ENCODE measurements at places on chromosomes 11 and 22.

GRCh38 chr11:86115542-86116385 is 46.9 kb upstream of the PICALM start:
- DNase-seq: no peak

DNA sequence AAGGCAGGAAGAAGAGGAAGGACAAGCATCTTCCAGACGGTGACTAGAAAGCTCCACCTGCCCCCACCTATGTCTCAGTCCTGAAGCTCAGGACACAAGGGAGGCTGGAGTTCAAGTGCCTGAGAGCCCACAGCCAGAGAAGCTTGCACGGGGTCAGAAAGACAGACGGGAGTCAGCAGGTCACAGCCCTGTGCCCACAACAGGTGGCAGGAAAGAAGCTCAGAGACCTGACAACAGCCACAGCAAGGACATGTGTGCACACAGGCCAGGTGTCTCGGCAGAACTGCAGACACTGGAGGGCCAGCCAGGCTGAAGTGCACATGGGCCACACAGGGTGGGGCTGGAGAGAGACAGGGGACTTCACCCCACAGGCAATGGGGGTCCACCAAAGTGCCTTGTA is 37.2 kb upstream of the MOB2 start:
- DNase-seq: no peak

GRCh38 chr11:114044042-114044871 is 15.3 kb upstream of the ZBTB16 start:
- DNase-seq: no peak

DNA sequence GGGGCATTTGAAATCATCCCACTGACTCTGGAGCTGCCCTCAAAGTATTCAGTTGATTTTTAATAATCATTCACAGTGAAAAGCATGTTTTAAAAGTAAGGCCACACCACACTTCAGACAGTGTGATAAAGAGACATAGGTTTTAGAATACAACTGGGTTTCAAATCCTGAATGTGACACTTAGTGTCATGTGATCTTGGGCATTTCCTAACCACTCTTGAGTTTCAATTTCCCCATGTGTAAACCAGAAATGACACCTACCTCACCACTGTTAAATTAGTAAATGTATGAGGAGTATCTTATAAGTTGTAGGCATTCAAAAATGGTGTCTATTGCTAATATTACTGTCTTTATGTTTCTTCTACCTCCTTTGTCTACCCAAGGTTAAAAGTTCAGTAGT is 5.4 kb downstream of the TMEM123 start:
- DNase-seq: no peak

DNA sequence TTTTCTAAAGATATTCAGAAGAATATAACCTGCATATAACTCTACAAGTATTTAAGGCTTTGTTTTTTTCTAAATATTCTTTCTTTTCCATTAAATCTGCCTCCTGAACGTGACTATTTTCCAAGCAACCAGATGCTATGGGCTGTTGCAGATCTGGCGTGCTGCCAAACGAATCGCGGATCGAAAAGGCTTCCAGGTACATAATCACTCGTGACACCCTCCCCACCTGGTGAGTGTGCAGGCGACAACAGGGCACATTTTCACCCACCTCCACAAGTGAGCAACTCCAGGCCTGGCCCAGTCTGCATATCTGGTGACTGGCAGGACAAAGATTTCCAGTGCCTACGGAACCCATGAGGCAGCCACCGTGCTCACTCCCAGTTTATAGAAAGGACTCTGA is 660.1 kb downstream of the OPCML start:
- no peak for DNase-seq

- DNase-seq: no peak
These were observed 3900.6 kb upstream of the OR11H1 start for GRCh38 chr22:11627436-11627797.

GRCh38 chr22:20210473-20211059 is 57.6 kb downstream of the RTN4R start:
- DNase-seq: no peak

DNA sequence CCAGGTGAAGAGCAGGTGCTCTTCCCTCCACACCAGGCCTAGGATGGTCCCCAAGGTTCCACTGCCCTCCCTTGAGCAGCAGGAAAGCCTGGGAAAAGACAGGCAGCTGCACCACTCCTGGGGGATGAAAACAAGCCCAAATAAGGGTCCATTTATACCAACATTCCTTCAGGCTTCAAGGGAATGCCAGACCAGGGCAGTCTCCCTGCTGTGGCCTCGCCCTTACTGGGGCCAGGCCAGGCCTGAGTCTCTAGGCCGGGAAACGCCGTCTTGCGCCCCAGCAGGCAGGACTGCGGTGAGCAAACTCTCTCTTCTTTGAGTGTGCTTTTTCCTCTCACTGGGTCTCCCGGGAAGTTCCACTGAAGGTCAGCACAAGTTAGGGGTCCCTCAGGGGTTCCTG is 443.5 kb downstream of the SOX6 start:
- DNase-seq: no peak

DNA sequence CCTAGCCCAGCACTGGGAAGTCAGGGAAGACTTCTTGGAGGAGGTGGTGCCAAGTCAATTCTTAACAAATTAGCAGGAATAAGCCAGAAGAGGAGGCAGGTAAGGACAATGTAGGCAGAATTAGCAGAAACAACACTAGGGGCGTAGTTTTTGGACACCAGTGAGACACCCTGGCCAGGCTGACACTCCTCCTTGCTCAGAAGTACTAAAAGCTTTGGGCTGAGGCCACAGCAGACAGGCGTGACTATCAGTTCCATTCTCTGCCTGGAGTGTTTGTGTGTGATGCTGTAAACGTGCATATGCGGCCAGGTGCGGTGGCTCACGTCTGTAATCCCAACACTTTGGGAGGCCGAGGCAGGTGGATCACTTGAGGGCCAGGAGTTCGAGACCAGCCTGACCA is 36.0 kb downstream of the PHF21B start:
- no peak for DNase-seq

DNA sequence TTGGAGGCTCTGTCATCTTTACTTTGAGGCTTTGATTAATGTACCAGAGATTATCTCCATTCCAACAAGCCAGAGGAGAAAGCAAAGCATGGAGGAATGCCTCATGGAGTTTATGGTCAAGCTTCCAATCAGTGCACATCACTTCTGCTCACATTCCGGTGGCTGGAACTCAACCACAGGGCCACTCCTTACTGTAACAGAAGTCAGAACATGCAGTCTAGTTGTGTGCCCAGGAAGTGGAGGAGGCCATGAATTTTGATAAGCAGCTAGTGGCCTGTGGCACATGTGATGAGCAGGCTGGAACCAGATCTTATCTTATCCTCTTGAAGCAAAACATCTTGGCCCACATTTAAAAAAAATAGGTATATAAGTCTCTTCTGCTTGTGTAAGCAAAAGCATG is 258.9 kb upstream of the ARHGAP20 start:
- no peak for DNase-seq

- DNase-seq: no peak
These were observed 7.6 kb upstream of the GALNT18 start for GRCh38 chr11:11629368-11629767.

- DNase-seq: peak; percentile 92
These were observed at the start of gene HIPK3 for GRCh38 chr11:33257160-33257896. Gene HIPK3, plus strand, starts transcription at chr11:33257381.

GRCh38 chr11:66130978-66131377 is 60.9 kb downstream of the PACS1 start:
- DNase-seq: no peak

DNA sequence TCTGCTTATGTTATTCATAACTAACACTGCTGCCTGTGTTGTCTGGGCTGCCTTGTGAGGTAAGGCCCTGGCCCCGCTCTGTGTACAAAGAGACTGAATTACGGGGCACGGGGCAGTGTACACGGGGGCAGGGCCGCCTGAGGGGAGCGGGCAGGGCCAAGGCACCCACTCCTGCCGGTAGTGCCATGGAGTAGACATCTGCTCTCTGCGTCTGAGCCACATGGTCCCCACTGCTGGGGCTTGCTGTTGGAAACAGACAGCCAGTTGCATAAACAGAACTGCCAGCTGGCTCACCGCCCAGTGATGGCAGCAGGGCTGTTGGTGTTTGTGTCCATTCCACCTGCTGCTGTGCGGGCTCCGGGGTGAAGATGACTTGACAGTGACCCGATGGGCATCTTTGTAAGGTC is 19.8 kb downstream of the FAM118A start:
- no peak for DNase-seq

GRCh38 chr11:82854242-82854641 is 46.0 kb downstream of the PRCP start:
- no peak for DNase-seq

DNA sequence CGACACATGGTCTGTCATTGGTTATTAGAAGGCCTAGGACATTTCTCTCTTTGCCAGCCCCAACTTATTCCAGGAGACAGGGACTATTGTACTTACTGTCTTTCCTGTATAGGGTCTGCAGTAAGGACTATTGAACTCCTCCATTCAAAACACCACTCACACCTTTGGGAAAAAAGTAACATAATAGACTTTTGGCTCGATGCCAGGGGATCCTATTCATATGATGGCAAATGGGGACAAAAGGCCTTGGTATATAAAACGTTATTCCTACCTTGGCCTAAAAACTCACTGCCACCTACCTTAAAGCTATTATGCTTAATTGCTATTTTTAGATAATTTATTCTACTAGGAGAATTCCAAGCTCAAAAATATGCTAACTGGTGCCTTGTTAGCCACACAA is 6.3 kb upstream of the NDUFC2 start:
- no peak for DNase-seq

- no peak for DNase-seq
These were observed 12.5 kb downstream of the LRP4 start for GRCh38 chr11:46905806-46906205.

- no peak for DNase-seq
These were observed 57.7 kb downstream of the TRAF6 start for GRCh38 chr11:36452236-36452940.

- no peak for DNase-seq
These were observed 533.3 kb downstream of the OPCML start for GRCh38 chr11:132999031-132999430.

- no peak for DNase-seq
These were observed 71.7 kb downstream of the AMBRA1 start for GRCh38 chr11:46521961-46522681.

GRCh38 chr11:84720706-84721402 is 906.3 kb downstream of the DLG2 start:
- peak; percentile 67 for DNase-seq

- DNase-seq: no peak
These were observed 48.7 kb upstream of the CADM1 start for GRCh38 chr11:115552773-115553438.

- no peak for DNase-seq
These were observed 269.4 kb downstream of the TTC28 start for GRCh38 chr22:28410050-28410816.

GRCh38 chr11:47768101-47768612 is 1.0 kb upstream of the FNBP4 start:
- peak; percentile 75 for DNase-seq

DNA sequence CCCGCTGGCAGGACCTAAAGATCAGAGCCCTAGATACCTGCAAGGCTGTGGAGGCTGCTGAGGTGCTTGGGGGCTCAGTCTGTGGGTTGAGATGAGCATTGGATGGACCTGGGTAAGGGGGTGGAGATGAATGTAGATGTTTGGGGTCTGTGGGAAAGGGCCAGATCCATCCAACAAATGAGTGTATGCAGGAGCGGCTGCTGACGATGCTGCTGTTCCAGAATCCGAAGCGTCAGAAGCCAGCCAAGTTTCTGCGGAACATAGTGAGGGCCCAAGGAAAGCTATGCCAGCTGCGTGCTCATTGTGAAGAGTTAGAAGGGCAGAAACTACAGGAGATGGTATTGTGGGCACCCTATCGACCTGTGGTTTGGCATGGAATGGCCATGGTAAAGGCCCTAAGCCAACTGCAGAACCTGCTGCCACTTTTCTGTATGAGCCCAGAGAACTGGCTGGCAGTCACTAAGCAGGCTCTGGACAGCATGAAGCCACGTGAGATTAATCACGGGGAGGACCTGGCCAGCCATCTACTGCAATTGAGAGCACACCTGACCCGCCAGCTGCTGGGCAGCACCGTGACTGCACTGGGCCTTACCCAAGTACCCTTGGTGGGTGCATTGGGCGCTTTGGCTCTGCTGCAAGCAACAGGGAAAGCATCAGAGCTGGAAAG is 36.6 kb downstream of the RRP8 start:
- peak; percentile 54 for DNase-seq

DNA sequence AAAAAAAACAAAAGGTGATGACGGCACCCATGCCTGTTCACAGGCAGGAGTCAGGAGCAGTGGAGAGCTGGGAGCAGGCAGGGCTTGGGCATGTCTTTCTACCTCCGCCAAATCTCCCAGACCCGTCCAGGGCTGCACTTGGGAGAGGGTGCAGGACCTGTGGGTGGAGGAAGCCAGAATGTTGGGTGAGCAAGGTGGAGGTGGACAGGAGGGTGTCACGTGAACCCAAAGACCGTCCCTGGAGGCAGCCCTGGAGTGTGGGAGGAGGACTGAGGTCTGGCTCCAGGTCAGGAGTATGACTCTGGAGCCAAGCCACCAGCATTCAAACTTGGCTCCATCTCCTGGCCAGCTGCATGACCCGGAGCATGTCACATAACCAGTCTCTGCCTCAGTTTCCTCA is 26.6 kb upstream of the RELT start:
- DNase-seq: no peak

- DNase-seq: no peak
These were observed 1489.2 kb downstream of the TBC1D22A start for GRCh38 chr22:48251629-48252028.

DNA sequence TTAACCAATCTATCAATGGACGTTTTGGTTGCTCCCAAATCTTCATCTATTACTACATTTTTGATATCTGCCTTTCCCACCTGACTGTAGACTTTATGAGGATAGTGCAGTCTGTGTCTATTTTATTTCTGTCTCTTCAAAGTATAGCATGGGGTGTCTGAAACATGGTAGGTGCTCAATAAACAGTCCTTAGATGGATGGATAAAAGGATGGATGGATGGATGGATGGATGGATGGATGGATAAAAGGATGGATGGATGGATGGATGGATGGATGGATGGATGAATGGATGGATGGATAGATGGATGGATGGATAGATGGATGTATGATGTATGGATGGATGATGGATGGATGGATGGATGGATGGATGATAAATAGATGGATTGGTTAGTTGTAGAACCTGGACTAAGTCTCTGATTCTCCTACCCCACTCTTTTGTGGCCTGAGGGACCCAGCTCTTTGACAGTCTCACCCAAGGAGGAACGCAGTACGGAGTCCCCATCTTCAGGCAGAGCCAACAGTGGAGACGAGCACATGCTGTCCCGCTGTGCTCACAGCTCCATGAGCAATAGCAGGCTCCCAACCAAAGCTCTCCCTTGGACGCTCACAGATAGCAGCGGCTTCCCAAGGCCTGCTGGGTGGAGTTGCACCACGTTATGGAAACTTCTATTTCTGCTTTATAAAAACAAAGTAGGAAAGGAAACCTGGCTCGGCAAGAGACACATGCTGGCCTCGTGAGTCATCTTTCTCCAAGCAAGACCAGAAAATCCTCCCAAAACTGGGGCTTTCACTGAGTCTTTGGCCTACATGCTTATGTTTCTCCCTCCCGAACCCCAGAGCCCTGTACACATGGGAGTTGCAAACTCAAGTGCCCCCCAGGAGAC is 448.0 kb downstream of the MIAT start:
- DNase-seq: no peak

All from left forelimb (tissue), 1 donor.